ENCODE measurements at places on chromosomes 3 and 15.

GRCh38 chr15:81002331-81003096, 1.8 kb downstream of the TLNRD1 start:
- DNase-seq = no peak

DNA sequence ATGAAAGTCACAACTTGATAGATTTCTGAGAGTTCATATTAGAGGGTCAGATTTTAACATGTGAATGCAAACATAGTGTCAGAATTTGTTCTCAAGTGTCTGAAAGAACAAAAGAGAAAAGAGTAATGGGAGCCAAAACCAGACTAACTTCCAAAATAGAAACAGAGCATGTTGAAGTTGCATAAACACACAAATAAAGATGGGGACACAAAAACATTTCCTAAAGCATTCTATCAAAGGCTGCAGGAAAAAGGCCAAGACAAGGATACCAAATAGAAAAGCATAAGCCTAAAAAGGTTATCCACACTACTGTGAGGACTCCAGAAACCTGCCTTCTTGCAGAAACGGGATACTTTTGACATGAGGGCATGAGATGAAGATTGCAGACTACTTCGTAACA, 2.8 kb downstream of the FHIT start:
- DNase-seq = no peak

GRCh38 chr3:104368760-104369159, 997.9 kb upstream of the ALCAM start:
- DNase-seq = no peak

DNA sequence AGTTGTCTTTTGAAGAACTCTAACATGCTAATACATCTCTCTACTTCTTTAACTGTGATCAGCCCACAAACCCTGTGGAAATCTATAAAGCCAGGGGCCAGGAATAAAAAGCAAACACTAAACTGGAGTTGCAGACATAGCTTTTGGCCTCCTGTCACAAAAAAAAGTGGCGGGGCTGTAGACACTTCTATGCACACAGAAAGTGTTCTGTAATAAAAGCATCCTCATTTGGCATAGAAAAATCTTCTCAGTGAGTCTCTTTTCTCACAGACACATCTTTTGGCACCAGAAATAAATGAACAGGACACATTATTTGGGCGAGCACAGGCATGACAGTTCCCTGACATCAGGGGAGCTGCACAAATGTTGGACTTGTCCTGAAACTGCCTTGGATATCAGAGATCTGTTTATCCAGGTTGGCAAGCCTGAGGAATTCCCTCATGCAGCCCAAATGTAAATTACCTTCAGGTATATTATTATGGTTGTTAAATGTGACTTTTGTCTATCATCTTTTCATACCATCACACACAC, 355.4 kb downstream of the FGF12 start:
- DNase-seq = no peak

DNA sequence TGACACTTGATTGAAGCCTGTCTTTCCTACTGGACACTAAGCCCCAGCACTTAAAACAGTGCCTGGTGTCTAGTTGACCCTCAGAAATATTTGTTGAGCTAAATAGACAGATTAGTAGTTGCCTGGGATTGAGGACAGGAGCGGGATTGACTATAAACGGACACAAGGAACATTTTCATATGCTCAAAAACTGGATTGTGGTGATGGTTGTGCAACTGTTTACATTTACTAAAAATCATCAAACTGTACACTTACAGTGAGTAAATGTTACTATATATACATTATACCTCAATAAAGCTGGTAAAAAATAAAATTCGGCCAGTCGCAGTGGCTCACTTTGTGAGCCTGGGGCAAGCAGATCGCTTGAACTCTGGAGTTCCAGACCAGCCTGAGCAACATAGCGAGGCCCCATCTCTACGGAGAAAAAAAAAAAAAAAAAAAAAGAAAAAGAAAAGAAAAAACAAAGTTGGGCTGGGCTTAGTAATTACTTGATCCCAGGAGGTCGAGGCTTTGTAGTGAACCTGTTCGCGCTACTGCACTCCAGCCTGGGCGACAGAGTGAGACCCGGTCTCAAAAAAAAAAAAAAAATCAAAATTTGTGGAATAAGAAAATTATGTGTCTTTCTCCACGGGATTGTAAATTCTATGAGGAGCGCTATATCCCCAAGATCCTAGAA, 632 bp upstream of the IDH3A start:
- no peak for DNase-seq

GRCh38 chr15:96896766-96897165, 566.3 kb downstream of the NR2F2 start:
- no peak for DNase-seq

DNA sequence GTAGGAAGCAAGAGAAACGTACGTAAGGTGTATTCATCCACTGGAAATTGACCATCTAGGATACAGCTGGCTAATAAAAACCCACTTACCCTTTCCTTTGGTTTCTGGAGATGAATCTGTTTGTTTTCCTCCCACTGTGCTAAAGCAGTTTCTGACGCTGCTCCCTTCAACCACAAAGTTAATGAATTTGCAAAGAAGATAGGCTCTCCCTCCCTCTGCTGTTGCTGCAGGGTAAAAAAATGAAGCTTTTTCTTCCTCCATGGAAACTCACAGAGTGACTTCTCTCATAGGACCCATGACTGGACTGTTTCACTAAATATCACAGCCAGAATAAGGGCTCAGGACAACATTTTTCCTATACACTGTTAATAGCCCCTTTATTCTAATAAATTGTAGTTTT, 172.1 kb upstream of the LRRN1 start:
- DNase-seq = no peak
